Thoracic aorta (tissue), 2 donors: ENCODE measurements at places on chromosomes 3 and 15. TPM values are rescaled to one million over a fixed set of nuclear protein-coding genes. Genes with fewer than 3 reads are reported as not detected.

The TTLL13 gene
- not detected for total RNA-seq

The TM6SF1 gene
- total RNA-seq: 9.1 TPM

The RGMA gene
- total RNA-seq: 22.1 TPM

The PLA2G4B gene
- 4.0 TPM for total RNA-seq

The TUSC7 gene
- not detected for total RNA-seq

The CDHR4 gene
- total RNA-seq: not detected

The SLC9A9 gene
- total RNA-seq: 60.1 TPM

DNA sequence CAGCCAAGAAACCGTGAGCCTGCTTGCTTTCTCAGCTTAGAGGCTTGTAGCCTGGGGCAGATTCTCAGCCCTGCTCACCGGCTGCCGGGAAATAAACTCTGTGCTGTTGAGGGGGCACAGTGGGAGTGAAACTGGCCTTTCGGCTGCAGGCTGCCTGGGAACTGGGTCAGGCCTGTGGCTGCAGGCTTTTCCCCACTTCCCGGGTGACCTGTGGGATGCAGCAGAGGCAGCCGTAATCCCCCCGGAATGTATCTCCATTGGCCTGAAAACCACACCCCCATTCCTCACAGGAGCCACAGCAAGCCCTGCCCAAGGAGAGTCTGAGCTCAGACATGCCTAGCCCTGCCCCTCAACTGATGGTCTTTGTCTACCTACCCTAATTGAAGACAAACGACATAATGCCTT, 110.9 kb downstream of the STXBP5L start:
- DNase-seq: no peak

- no peak for DNase-seq
Observed at GRCh38 chr3:195209083-195209846, 61.7 kb downstream of the XXYLT1 start.

DNA sequence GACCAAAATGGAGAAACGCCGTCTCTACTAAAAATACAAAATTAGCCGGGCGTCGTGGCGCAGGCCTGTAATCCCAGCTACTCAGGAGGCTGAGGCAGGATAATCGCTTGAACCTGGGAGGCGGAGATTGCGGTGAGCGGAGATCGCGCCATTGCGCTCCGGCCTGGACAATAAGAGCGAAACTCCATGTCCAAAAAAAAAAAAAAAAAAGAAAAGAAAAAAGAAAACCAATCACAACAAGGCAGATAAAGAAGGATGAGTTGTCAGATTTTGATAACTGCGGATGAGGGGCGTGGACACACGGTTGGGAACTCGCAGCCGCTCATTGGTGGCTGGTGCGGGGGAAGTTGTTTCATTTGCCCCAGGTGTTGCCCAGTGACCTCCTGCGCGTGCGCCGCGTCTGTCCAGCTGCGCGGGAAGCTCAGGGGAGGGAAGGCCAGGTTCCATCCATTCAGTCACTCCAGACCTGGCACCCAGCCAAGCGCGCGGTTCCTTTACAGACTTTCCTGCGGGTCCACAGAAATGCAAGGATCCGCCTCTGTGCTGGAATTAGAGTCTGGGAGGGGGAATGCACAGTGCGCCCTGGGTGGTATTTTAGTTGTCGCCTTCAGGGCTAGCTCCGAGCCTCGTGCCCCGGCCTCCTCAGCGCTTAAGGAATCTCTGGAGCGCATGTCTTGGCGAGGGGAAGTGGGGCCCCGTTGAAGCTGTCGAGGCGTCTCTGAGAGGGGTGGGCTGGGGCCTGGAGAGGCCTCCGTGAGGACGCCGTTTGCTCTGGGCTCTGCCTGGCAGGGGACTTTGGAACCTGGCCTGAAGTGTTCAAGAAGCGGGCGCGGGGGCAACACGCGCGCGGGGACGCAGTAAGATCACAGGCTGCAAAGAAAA, 708 bp upstream of the GCHFR start:
- DNase-seq: no peak

DNA sequence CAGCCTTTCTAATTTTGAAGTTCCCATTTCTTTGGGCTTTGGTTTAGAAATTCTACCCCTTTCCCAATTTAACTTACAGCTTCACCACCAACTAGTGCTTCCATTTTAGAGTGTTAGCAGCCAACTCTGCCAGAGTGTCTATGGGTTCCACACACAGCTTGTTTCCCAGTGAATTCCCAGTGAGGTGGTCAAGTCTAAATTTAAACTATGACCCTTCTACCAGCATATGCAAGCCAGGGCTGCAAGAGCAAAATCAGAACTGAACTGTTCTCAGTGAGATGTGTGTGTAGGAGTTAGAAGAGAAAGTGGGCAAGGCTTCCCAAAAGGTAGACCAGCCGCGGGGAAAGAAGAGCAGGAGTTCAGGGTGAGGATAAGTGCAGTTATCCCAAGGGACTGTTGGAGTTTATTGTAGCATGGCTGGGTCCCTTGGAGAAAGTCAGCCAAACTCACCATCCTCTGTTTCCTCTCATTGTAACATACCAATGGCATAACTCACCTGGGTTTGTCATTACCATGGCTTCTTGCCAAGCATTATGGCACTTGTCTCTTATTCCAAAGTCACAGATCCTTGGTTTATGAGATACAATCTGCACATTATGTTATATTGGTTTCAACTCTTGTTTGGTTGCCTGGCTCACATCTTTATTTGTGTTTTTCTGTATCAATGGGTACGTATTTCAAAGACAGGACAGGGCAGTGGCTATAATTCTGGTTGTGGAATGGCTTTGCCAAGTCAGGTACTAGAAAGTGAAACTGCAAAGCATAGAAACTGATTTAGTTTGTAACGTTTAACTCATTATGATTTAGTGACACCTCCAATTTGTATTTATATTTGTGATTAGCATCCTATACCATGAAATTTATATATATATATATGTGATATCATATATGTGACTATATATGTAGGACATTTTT, 130.2 kb upstream of the UMPS start:
- no peak for DNase-seq

GRCh38 chr15:33506781-33507296, 196.1 kb downstream of the RYR3 start:
- no peak for DNase-seq

GRCh38 chr3:11553436-11554235, 90.1 kb downstream of the VGLL4 start:
- DNase-seq: no peak

DNA sequence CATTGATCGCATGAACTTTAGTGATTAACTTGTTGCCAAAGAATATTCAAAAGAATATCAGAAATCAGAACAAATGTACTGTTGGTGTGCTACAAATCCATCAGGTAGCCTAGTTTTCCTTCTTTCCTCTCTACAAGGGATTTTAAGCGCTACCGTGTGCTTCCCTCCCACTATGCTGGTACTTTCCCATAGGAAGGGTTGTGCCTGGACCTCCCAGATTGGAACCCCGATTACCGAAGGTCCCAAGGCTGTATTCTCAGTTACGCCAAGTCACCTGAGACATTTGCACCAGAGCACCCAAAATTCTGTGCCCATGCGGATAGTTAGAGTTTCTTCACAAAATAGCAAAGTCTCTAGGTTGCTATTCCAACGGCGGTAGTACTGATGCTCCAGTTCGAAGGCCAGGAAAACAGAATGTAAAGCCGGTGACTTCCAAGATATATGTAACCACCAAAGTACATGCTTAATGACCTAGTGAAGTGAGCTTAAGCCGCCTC, 23.4 kb upstream of the GATM start:
- no peak for DNase-seq

- no peak for DNase-seq
Observed at GRCh38 chr3:94184781-94185180, 121.9 kb downstream of the NSUN3 start.

DNA sequence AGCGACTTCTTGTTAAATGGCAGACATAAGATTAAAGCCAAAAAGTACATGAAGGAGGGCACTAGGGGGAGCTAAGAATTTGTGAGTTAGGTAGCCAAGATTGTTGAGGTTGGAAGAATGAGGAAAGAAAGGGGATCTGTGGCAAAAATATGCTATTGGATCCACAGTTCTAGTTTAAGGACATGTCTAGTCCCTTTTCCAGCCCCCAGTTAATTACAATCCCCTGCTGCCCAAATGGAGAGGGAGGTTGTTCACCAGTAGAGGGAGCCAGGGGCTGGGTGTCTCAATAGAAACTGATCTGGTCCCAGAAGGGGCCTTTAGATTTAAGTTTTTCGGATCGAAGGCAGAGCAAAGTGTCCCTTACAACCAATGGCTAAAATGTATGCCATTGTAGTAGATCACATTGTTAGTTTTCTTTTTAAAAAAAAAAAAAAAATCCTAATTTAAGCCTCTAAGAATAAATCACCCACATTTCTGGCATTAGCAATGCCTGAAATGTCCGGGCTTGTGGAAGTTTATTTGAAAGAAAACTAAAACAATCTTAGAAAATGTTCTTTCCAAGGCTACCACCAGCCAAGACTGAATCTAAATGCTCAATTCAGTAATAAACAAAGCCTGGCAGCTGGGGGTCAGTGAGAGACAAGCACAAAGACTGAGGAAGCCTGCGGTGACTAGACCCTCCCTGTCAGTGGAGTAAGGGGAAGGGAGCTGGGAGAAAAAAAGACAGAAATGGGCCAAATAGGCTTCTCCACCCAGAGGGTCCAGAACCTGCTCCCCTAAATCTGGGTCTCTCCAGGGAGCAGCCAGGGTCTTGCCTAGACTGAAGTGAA, 7.1 kb downstream of the COL8A1 start:
- no peak for DNase-seq

DNA sequence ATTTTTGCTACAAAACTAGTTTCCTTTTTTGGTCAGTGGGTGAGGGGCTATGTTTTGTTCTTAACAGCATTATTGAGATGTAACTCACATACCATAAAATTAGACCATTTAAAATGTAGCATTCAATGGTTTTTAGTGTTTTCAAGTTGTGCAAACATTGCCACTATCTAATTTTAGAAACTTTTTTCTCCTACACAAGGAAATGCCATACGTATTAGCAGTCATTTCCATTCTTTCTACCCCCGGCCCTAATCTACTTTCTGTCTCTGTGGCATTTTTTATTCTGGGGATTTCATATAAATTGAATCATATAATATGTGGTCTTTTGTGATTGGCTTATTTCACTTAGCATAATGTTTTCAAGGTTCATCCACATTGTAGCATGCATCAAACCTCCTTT, 55.0 kb upstream of the TIPARP start:
- DNase-seq: no peak

DNA sequence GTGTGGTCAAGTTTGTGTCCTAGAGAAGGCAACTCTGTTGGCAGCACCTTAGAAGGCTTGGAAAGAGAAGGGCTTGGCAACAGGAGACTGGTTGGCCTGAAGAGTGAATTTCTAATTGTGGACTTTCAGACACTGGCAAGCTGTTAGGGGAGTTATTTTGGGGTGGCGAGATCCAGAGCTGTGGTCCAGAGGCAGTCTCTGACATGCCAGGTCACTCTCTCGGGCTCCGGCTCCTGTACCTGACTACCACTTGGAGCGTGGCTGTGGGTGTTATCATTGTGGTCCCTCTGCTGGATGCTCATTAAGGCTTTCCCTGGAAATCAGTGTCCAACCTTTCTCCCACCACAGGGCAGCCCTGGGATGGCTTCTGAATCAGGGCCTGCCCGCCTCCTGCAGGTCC, 209.0 kb downstream of the SLCO3A1 start:
- DNase-seq: no peak

- DNase-seq: no peak
Observed at GRCh38 chr15:28026764-28027713, 72.1 kb downstream of the OCA2 start.

- DNase-seq: no peak
Observed at GRCh38 chr3:141789281-141789680, 26.1 kb downstream of the GRK7 start.
